ENCODE measurements at places on chromosomes 7 and 10.

- no peak for DNase-seq
These were observed 9.0 kb upstream of the POR start for GRCh38 chr7:75905785-75906604.

DNA sequence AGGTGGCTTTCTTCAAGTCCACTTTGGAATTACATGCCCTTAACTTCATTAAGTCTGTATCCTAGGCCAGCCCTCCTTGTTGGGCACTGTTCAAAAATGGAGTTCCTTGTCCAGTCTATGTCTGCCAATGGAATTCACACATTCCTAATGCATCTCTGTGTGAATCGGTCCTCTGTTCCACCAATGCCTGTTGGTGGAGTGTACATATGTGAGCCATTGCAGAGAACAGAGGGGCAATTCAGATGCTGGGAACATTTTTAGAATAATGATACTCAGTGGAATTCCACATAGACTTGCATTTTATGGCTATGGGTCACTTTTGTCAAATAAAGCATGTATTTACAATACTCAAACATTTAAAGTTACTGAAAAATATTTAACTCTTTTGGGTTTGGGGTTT lies 108.3 kb downstream of the COL28A1 start:
- no peak for DNase-seq

- DNase-seq: no peak
These were observed 687.5 kb downstream of the GRID1 start for GRCh38 chr10:85679061-85679460.

DNA sequence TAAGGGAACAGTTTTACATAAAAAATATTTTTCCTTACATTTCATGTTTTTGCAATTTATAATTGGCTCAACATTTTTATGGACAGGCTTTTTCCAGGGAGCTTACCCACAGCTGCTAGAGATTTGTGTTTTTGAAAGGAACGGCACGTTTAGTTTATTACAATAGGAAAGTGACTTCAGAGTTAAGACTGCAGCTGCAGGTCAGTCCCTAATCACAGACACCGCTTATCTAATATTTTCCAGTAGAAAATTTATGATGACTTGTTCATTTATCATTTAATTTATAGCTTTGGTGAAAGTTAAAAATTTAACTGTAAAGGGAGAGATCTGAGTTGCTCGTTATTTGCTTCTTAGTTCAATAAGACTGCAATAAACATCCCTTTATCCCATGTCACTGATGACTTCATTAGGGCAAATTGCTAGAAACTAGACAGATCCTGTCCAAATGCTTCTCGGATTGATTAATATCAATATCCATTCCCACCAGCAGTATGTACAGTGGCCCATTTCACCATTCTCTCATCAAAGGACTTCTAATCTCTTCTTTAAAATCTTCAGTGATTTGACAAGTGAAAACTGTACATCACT lies 97.0 kb upstream of the ODAD2 start:
- DNase-seq: no peak

- no peak for DNase-seq
These were observed 41.6 kb downstream of the ANXA8 start for GRCh38 chr10:47442351-47442750.

- DNase-seq: no peak
These were observed 50.8 kb downstream of the PIK3CG start for GRCh38 chr7:106915873-106916272.

GRCh38 chr10:52598936-52599335 lies 173.6 kb downstream of the MBL2 start:
- no peak for DNase-seq

- no peak for DNase-seq
These were observed 46.9 kb downstream of the EGFR start for GRCh38 chr7:55065511-55066229.

GRCh38 chr7:18166002-18166401 lies 138.4 kb upstream of the PRPS1L1 start:
- DNase-seq: no peak

DNA sequence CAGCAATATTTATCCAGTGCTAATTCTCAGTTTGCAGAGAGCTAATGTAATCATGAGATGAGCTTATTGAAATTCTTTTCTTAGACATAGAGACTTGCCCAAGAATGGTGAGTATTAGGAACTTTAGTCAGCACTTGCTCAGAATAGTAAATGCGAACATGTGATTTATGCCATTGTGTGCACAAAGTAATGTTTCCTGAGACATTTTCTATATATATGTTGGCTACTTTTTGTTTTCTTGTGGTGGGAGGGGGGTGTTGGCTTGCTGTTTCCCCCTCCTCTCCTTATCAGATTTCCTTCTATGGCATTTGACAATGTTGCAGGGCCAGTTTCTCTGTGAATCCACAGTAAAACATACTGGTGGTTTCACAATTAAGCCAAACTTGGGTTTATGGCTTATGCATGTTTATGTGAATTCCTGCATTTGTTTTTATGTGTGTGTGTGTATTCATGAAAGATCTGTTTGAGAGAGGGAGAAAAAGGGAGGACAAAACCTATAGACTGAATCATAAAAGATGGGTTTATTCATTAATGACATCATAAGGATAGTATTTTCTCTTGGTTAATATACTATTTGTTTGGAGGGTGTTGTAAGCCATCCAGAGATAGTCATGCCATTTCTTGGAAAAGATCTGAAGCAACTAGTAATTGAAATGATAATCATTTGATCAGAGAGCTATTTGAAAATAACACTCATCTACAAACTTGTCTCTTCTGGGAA lies 36.3 kb downstream of the ARID5B start:
- no peak for DNase-seq

- DNase-seq: no peak
These were observed 118.1 kb downstream of the PTPRN2 start for GRCh38 chr7:158469396-158470051.

DNA sequence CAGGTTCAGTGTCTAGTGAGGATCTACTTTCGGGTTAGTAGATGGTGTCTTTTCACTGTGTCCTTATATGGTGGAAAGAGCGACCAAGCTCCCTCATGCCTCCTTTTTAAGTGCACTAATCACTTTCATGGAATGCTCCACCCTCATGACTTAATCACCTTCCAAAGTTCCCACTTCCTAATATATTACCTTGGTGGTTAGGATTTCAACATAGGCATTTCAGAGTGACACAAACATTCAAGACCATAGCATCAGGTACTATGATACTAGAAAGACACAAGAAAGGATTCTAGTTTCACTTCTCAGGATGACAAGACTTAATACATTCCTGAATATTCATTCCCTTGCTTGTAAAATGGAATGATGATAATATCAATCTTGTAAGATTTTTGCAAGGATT lies 119.1 kb upstream of the FAM3C start:
- DNase-seq: no peak

DNA sequence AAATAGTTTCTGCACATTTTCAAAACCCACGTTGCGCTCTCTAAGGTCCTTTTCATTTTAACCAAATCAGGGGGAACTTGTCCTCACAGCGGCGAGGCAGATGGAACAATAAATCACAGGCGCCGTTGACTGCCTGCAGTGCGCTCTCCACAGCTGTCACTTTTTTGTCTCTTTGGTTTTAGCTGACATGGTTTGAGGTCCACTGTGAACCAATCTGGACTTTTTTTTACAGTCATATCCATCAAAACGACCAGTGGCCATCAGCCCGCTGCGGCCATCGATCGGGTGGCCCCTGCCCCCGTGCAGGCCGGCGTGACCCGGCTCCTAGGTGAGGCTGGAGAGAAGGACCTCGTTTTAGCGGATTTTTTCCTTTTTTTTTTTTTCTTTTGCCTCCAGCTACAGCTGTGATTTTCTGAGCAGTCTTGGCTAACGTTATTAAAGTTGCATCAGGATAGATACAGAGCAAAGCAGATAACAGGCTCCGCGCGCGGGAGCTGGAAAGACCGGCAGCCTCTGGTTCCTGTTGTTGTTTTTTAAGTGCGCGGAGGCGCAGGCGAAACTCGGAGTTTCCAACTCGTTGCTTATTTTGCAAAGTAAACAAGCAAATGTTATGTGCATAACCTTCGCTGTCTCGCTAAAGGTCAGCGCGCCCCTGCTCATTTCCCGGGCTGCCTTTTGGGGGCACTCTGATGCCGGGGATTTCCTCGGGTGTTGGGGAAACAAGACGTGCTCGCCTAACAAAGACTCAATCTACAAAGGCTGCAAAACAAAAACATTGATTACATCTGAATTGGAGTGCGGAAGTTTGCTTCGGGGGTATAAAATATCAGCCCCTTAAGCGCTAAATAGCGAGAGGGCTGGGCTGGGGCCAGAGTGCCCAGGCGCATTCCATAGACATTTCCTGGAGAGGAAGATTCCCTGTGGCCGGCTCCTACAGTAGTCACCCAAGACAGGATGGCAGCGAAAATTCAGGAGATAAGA lies 414.8 kb upstream of the MKI67 start:
- DNase-seq: no peak

- DNase-seq: no peak
These were observed 170.3 kb downstream of the PAXIP1 start for GRCh38 chr7:154832557-154833138.

DNA sequence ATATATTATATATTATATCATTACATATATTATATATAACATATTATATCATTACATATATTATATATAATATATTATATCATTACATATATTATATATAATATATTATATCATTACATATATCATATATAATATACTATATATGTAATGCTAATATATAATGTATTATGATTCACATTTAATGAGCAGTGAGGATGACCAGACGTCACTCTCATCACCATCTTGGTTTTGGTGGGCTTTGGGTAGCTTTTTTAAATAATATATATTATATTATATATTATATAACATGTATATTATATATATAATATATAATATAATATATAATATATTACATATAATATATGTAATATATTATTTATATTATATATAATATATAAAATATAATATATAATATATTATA lies 1189.4 kb upstream of the AUTS2 start:
- DNase-seq: no peak

GRCh38 chr10:106571192-106571946 lies 593.1 kb downstream of the SORCS1 start:
- no peak for DNase-seq

- no peak for DNase-seq
These were observed 12.1 kb upstream of the BHLHA15 start for GRCh38 chr7:98199131-98199530.

DNA sequence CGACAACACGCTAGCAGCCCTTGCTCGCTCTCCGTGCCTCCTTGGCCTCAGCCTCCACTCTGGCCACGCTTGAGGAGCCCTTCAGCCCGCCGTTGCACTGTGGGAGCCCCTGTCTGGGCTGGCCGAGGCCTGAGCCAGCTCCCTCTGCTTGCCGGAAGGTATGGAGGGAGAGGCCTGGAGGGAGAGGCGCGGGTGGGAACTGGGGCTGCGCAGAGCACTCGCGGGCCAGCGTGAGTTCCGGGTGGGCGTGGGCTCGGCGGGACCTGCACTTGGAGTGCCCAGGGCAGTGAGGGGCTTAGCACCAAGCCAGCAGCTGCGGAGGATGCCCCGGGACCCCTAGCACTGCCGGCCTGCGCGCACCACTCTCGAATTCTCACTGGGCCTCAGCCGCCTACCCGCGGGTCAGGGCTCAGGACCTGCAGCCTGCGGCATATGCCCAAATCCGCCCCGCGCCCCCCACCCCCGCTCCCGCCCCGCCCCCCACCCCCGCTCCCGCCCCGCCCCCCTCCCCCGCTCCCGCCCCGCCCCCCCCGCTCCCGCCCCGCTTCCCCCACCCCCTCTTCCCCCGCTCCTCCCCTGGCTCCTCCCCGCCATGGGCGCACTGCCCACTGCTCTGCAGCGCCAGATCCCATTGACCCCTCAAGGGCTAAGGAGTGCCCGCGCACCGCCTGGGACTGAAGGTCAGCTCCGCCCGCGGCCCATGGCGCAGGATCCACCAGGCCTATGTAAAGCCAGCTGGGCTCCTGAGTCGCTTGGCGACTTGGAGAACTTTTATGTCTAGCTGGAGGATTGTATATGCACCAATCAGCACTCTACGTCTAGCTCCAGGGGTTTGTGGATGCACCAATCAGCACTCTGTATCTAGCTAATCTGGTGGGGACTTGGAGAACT lies 15.9 kb upstream of the ACBD5 start:
- no peak for DNase-seq

DNA sequence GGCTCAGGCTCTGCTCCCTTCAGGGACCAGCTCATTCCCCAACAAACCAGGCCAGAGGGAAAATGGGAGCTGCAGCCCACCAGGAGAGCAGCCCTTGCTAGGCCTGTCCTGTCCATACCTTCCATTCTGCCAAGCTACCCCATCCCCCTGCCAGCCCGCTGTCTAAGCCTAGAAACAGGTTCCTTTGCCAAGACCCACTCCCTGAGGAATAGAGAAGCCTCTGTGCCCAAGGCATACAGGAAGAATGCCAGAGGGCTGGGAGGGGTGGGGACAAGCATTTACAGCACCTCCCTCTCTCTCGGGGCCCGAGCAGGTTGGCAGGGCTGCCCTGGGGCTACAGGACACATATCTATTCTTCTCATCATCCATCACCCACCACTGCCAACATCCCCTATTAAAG lies 178.3 kb downstream of the GRID1 start:
- no peak for DNase-seq

DNA sequence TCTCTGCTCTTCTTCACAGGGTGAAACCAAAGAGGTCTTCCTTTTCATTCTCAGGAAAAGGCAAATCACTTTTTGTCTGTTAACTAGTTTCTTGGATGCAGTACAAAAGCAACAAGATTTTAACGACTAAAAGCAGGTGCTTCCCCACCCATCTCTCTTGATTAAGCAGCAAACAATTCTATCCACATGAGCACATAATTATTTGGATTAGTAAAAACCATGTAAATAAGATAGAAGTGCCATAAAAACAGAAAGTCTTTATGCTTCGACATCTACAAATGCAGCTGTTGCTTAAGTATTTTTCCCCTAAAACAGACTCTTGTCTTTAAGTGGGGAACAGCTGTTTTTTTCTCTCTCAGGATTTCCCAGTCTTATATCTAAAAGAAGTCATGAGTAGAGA lies 37.4 kb downstream of the USP54 start:
- no peak for DNase-seq

GRCh38 chr10:13831711-13832141 lies 245.0 kb downstream of the PRPF18 start:
- no peak for DNase-seq

DNA sequence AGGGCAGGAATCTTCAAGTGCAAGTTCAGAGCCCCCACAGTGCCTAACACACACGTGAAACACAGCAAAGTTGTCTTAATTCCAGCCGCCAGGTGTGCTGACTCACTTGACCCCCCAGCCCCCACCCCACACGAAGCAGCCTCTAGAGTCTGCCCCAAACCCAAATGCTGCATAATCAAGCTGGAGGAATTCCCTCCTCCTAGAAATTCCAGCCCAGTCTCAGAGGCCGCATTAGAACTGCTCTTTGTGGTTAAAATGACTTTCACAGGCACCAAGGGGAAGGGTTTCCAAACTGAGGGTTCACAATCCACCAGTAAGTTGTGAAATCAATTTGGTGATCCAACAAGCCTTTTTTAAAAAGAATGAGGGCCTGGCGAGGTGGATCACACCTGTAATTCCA lies 67.0 kb upstream of the PLXNA4 start:
- DNase-seq: no peak

DNA sequence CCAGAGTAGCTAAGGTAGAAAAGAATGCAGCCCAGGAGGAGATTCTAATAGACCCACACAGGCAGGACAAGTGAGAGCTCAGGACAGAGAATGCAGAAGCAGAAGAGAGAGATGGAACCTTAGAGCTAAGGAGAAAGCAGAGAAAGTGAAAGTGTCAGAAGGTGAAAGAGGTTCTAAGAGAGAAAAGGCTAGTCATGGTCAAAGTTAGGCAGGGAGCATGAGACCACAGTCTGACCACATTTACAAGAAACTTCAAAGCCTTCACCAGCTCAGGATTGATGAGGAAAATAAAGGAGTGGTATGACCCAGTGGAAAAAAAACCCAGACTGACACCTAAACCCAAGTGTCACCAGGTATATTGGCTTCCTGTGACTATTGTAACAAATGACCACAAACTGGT lies 131.8 kb upstream of the WDR11 start:
- DNase-seq: no peak

Data from stimulated activated CD8-positive, alpha-beta memory T cell treated with anti-CD3 and anti-CD28 coated beads, Interleukin-4, amount 100 ng/mL, for 4 hours (primary cell).